ENCODE measurements at places on chromosomes 3 and 15.

- DNase-seq = no peak
Observed at GRCh38 chr15:60548101-60548500, 69.2 kb upstream of the ICE2 start.

- DNase-seq = no peak
Observed at GRCh38 chr3:42868841-42869240, 6.8 kb downstream of the CYP8B1 start.

GRCh38 chr3:67292356-67293121 lies 294.4 kb downstream of the KBTBD8 start:
- no peak for DNase-seq

- DNase-seq = no peak
Observed at GRCh38 chr3:81468391-81468790, 293.1 kb downstream of the GBE1 start.

DNA sequence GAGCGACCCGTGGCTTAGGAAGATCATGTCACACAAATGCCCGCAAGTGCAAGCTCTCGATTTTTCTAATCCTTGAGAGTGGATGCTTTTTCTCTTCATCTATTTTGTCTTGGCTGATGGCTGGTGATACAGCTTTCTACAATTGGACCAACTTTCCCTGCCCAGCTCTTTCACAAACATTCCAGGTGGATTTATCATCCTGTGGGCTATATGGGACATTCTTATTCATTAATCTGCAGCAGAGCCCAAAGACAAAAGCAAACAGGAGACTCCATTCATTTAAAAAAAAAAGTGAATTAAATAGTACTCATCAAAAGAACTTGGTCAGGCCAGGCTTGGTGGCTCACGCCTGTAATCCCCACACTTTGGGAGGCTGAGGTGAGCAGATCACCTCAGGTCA lies 14.2 kb upstream of the TSEN2 start:
- no peak for DNase-seq

- no peak for DNase-seq
Observed at GRCh38 chr3:195162816-195163215, 108.1 kb downstream of the XXYLT1 start.

DNA sequence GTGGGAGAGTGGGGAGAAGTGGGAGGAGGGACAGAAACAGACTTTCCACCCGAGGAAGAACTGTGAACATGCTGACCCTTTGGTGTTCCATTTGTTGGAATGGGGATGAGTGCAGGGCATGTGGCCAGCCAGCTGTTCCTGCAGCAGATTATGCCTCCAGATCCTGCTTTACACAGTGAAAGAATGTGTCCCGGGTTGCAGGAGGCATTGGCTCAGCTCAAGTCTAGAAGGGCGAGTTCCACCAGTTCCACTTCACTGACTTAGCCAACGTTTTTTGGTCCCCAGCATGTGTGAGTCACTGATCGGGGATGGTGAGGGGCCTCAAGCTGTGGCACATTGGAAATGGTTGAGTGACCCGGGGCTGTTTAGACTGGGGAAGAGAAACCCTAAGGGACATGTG lies 307.0 kb upstream of the ROPN1 start:
- DNase-seq = no peak

GRCh38 chr3:72312339-72312738 lies 527.4 kb upstream of the PROK2 start:
- DNase-seq = no peak

DNA sequence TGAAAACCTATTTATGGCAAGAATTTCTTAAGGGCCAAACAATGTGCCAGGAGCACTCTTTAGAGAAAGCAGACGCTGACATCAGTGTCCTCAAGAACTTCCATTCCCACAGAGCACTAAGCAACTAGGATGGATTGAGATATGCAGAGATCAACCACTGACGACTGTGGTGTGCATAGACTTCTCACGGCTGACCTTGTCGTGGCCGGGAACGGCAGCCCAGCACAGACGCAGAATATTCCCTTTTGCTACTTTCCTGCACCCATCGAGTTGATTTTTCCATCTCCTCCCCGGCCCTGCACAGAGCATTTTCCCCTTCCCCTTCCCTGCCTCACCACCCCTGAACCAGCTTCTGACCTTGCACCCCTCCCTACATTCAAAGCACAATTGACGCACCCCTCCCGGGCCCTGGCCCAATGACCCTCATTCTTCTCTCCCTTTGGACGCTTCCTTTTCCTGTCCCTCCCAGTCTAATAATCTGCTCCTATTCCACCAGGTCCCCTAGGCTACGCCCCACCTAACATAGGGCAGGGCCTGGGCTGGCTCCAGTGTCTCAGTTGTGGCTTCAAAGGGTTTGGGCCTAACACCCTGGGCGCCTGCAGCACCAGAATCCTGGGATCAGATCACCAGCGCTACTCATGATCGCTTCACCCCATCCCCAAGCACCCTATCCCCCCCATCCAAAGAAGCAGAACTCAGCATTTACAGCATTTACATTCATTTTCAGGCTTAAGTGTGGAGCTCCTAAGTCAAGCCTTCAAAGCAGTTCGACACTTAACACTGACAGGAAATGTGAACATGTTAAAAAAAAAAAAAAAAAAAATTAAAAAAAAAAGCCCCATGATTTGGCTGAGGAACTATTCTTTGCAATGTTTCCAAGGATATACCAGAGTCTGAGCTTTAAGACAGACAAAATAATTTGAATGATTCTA lies 151.2 kb downstream of the FOXP1 start:
- no peak for DNase-seq

- DNase-seq = no peak
Observed at GRCh38 chr3:136858381-136858780, 3.6 kb upstream of the NCK1 start.

DNA sequence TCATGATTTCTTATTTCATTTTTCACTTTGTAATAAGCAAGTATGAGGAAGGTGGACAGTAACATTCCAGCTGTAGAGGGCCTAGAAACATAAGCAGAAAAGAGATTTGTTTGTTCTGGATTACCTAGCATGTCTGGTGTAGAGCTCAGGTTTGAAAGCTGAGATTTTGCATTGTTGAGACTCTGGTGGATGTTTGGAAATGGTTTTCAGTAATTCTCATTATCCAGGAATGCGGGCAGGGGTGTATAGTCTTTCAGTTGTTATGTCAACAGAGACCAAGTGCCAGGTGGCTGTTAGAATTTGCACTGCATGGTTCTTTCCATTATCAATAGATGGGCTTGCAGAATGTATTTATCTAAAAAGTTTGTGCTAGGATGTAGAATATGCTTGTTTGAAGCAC lies 10.9 kb downstream of the GPD1L start:
- DNase-seq = no peak

GRCh38 chr15:31264559-31265089 lies 62.0 kb upstream of the KLF13 start:
- no peak for DNase-seq

GRCh38 chr3:174495311-174495710 lies 363.8 kb upstream of the NAALADL2 start:
- no peak for DNase-seq

DNA sequence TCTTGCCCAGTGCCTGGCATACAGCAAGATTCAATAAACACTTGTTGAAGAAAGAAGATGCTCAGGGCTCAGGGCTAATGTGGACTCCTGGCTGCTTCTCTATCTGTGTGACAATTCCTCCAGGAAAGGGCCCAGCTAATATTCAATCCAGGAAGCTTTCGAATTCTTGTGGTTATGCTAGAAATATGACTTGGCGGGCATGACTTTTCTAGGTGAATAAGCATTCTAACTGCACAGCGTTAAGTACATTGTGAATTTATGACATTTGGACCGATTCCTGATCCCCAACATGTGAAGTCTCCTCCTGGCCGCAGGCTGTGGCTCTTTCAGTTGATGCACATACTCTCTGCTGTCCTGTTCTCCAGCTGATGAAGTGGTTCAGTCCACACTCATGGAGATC lies 117.0 kb downstream of the IMPG2 start:
- DNase-seq = no peak

DNA sequence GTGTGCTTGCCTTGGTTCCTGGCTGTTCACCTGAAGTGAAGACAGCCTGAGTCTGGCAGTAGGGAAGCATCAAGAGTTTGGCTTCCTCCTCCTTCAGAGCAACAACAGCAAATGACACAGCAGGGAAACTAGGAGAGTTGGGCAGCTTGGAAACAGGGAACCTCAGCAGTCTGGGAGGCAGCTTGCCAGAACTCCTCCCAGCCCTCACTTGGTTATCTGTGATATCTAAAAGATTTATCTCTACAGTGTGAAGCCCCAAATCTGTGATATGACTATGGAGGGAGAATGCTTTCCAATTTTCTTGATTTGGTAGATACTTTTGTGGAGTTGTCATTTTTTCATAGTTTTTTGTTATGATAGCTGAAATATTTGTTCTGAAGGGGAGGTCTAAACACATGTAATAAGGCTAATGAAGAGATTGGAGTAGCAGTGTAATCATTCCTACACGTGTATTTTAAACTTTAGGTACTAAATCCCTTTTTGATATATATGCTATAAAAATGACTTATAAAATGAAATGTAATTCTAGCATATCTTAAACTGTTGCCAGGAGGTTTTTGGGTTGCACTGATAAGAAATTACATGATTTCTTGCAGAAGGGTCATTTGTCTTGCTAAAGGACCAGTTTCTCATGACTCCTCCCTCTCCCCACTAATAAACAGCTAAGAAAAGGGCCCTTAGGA lies 20.8 kb downstream of the UBE2E1 start:
- DNase-seq = no peak

DNA sequence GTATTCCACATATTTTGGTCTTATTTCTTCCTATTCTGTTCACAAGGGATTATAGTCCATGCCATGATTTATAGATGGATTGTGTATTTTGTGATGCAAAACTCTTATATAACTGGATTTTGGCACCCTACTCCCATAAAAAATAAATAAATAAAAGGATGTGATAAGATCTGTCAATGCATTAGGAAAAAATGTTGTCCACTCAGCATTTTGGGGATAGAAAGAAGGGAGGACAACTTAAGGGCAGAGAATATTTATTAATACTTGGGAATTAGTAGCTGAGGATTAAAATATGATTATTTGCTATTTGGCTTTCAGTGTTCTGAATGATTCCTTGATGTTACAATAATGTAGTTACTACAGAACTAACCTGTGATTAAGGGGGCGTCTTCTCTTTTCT lies 682.6 kb downstream of the ZBBX start:
- no peak for DNase-seq

GRCh38 chr3:61563313-61564271 lies 2.2 kb downstream of the PTPRG start:
- no peak for DNase-seq

GRCh38 chr3:39050029-39050428 lies 1.7 kb downstream of the SCN11A start:
- DNase-seq = no peak

DNA sequence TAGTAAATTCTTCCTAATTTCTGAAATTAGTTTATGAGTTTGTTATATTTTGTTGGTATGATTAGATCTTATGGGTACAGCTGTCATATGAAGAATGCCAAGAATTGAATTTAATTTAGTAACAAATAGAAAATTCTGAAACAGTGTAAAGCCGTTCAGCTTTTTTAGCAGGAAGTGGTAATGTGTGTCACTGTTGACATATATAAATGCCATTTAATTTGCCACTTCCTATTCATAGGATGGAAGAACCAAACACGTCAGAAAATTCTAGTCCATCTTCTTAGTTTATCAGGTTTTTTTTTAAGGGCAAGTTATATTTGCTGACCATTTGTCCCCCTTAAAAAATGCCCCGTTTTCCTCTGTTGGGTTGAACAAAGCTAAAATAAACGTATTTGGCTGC lies 43.0 kb downstream of the RAB8B start:
- no peak for DNase-seq

DNA sequence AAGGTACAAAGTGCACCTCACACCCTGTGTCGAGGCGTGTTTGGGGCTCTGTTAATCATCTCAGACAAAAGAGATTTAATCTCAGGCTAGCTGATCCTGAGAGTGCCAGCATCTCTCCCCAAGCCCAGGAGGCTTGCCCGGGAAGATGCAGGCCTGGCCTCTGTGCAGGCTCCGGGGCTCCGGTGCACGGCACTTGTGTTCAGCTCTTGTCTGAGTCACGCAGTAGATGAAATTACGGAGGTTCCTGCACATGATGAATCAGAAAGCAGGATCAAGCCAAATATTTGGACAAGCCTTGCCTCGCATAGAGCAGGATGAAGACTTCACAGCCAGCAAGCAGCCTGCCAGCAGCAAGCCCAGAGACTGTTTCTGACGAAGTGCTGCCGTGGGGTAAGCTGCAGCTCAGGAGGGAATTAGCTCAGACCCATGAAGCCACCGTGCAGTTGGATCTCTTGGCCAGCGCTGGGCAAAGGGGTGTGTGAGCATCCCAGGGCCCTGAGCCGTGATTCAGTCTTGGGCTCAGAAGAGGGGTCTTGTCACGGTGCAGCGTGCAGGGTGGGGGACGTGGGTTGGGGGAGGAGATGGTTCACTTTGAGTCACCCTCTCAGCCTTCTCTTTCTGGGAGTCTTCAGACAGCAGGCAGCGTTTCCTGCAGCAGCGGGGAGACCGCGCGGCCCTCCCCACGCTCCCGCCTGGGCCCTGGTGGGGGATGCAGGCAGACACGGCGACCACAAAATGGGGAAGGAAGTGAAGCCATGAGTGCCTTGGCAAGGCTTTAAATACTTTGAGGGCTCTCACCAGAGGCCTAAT lies 89.2 kb upstream of the MEF2A start:
- DNase-seq = no peak

DNA sequence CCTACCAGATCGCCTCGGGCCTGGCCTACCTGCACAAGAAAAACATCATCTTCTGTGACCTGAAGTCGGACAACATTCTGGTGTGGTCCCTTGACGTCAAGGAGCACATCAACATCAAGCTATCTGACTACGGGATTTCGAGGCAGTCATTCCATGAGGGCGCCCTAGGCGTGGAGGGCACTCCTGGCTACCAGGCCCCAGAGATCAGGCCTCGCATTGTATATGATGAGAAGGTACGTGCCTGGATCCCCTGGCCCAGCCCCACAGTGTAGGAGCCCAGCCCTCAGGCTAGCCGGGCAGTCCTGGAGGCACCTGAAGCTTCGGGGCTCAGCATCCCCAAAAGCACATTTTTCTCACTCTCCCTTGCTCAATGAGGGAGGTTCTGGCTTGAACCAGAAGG lies 135.8 kb downstream of the LRRK1 start:
- no peak for DNase-seq

DNA sequence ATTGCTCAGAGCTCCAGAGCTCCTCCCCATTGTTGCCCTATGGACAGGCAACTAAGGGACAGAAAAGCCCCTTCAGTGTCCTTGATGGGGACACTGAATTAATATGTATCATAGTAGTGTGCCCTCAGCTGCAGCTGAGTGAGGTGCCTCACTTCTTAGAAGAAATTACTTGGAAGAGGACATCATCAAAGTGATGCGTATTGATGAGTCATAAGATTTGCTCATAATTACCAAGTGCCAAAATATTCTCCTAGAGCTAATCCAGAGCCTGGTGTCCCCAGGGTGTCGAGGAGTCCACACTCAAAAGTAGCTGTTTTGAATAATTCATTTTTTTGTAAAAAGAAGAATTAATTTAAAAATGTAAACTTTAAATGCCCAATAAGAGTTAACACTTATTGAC lies 200.7 kb upstream of the SEMA6D start:
- no peak for DNase-seq

DNA sequence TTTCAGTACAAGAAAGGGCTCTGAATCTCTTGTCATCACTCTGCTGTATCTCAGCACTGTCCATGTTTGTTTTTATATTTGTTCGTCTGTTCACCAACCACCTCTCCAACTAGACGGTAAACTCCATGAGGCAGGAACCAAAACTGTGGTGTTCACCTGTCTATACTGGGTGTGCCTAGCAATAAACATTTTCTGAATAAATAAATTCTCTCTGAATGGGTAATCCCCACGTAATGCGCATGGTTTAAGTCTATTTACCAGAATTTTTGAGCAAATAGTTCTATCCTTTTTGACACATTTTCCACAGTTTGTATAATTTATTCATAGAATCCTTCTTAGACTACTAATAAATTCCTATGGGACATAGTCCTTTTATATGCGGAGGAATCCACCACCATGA lies 400.6 kb upstream of the CFAP20DC start:
- no peak for DNase-seq

- no peak for DNase-seq
Observed at GRCh38 chr3:11136830-11137626, 17.3 kb upstream of the HRH1 start.

Measured in NK-92 treated with Interleukin-12 subunit alpha and Interleukin-12 subunit beta, amount 100 ng/mL, for 24 hours (cell line).